Activated CD8-positive, alpha-beta memory T cell treated with anti-CD3 and anti-CD28 coated beads, Interleukin-2, amount 50 U/mL, for 4 hours (primary cell): ENCODE measurements at places on chromosomes 7 and 10.

DNA sequence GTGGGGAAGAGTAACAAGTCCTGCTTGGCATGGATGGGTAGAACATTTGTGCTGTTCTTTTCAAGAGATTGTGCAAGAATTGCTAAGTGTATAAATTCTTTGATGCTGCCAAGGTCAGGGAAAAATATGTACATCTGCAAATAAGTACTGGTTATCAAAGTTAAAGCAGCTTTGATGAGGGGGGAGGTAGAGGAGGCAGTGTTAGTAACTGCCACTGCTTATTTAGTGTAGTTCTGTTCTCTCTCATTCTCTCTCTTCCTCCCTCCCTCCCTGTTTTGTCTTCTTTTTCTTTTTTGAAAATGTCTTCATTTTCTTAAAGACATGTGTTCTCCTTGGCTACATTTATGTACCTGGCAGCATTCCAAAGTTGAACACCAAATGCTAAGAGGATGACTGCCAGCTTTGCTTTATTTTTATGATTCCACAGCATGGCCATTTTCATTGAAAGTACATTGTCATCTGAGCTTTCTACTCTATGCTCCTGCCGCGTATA, 18.6 kb downstream of the CACNB2 start:
- no peak for DNase-seq

GRCh38 chr10:132373241-132373955, 23.6 kb upstream of the PWWP2B start:
- peak; percentile 9 for DNase-seq

DNA sequence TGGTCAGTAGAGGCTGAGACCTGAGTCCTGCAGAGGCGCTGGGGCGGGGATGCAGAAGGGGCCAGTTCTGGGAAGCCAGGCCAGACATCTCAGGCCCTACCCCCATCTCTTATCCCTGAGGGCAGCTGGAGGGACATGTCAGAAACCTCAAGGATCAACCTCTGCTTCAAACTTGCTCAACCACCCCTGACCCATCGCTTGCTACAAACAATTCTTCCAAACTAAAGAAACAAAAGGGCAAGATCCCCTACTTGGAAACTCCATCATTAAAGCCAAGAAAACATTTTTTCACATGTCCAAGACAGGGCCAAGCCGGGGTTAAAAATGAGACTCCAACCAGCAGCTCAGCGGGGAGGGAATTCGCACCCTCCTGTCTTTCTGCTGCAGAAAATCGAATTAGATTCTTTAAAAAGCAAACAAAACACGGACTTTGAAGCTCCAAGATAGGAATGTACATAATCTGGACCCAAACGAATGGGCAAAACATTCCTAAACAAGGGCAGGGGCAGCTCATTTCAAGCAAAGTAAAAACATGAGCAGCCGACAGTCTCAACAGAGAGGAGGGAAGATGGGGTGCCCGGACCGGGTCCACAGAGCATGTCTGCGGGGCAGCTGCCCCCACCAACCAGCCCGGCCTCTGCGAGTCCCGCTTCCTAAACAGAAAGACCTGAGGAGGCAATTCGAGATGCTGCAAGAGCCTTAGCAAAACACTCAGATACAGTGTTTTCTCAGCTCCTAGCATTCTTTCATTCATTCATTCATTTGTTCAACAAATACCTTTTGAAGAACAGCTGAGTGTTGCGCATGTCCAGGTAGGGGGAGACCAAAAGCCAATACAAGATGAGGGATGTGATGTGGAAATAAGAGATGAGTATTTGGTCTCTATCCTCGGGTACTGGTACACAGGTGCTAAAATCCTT, 44.8 kb downstream of the CHST15 start:
- DNase-seq = no peak

DNA sequence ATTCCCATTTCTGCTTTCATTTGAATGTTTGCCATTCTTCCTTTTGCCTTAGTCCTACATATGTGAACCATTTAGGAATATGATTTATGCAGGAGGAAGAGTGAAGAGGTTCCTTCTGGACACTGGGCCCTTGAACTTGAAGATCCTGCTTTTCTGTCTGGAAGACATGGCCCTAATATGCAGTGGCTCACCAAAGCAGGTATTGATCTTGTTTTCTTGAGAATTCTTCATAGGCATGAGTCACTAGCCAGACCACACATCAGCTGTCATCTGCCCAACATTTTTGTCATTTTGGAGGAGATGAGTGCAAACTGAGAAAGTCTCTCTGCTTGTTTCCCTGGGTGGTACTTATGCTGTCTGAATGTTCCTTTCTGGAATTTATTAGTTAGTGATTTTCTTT, 382.6 kb downstream of the LRMDA start:
- no peak for DNase-seq

DNA sequence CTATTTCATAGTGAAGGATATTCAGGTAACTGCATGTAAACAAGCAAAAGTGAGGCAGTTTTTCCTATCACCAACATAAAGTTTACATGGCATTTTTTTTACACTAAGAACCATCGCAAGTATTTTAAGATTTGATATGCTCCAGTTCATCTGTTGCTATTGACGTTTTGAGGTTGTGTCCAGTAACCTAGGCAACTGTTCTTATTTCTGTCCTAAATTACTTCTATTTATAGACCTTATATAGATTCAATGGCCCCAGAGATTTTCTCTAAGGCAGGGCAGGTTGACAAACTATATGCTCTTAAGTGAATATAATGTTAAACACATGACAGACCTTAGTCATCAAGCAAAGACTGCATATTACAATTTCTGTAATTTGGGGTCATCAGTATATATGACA, 830.2 kb upstream of the LRRTM3 start:
- no peak for DNase-seq

DNA sequence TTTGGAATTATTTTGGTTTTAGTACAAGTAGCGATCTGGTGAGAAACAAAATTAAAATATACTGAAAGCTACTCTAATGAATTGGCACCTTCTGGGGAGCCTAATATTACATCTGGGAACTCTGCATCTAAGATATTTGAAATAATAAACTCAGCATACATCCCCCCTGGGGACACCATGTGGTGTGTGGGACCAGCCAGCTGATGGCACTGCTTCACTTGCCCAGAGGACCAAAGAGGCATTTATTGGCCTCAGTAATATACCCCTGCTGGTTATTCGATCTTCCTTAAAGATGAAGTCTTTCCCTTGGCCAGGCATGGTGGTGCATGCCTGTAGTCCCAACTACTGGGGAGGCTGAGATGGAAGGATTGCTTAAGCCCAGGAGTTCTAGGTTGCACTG, 195.1 kb upstream of the AUTS2 start:
- no peak for DNase-seq

DNA sequence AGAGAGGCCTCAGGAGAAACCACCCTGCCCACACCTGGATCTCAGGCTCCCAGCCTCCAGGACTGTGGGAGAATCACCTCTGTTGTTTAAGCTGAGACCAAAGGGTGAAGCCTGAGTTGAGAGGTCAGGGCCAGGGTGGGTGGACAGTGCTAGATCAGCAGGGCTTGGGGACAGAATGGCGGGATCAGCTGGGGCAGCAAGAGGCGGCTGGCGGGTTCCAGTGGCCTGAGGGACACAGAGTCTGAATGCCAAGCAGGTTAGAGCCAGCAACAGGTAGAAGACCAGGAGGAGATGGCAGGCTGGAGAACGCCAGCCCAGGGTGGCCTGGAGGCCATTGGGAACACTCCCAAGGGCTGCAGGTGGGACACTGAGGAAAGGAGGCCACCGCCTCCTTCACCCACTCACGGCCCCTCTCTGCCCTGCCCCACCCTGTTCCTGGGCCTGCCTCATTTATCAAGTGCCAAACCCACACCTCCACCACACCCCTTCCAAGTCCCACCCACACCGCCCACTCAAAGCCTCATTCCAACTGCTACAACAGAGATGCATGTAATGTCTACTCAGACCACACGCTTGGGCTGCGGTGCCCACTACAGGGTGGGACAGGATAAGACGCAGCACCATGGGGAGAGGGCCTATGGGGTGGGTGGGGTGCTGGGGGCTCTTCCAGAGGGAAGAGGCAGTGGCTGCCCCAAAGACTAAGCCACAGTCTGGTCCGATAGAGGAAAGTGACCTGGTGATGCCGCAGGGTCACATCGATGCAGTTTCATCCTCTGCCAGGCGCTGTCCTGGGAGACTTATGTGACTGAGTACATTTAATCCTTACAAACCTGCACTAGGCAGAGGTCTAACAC, 173.9 kb downstream of the TNS3 start:
- DNase-seq = no peak
